Activated CD8-positive, alpha-beta memory T cell treated with anti-CD3 and anti-CD28 coated beads, Interleukin-2, amount 10 ng/mL, durations not matched to agents 7 days and 5 days (primary cell): ENCODE measurements at places on chromosomes 16 and 17.

- no peaks in the 10 kb centered on the region for H3K4me1 ChIP-seq
- no peaks in the 10 kb centered on the region for H3K27me3 ChIP-seq
- no peak overlapping the region for H3K27ac ChIP-seq
These were observed 45.8 kb upstream of the ZC3H18 start for GRCh38 chr16:88524274-88524972.

- DNase-seq: peak; percentile 87
- peak overlapping the region; percentile 66 for H3K4me3 ChIP-seq
- peaks cover 31% of the 10 kb centered on the region for H3K36me3 ChIP-seq
- peak overlapping the region; percentile 90 for H3K27ac ChIP-seq
These were observed 27.2 kb downstream of the HASPIN start for GRCh38 chr17:3750926-3751325.

DNA sequence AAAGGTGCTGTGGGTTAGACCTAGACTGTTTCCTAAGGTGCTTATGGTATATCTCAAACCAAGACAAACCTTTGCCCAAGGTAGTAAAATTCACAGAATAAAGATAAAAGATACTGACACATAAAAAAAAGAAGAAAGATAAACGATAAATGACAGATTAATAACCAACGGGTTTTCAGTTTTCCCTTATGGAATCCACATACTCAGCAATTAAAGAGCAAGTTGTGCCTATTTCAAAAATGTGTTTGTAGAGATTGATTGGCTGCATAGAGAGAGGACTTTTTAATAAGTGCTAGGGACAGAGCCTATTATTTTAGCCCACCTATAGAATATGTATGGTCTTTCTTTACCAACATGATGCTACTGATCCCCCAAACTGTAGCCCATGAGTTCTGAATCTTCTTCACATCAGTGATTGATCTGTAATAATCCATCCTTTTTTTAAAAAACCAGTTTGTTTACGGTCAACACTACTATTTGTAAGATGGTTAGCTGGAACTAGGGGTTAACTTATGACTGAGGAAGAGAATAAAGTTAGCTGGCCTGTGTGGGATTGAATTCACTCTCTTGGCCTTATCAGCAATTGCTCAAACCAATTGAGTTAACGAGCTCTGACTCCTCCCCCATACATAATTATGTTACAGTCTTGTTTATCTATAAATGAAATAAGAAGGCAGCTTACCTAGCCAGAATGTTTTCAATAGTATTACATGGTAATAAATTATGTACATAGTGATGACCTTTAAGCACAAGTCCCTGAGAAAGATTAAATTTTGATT, 53.8 kb downstream of the SNX11 start:
- H3K27ac ChIP-seq: no peak overlapping the region
- DNase-seq: no peak
- H3K36me3 ChIP-seq: peaks cover 20% of the 10 kb centered on the region
- H3K27me3 ChIP-seq: no peaks in the 10 kb centered on the region
- peaks cover 8% of the 10 kb centered on the region for H3K4me1 ChIP-seq

GRCh38 chr17:73126716-73127473, 34.4 kb upstream of the SLC39A11 start:
- DNase-seq: no peak
- H3K27ac ChIP-seq: no peak overlapping the region
- H3K4me3 ChIP-seq: no peak overlapping the region
- H3K27me3 ChIP-seq: no peaks in the 10 kb centered on the region
- H3K4me1 ChIP-seq: no peaks in the 10 kb centered on the region

DNA sequence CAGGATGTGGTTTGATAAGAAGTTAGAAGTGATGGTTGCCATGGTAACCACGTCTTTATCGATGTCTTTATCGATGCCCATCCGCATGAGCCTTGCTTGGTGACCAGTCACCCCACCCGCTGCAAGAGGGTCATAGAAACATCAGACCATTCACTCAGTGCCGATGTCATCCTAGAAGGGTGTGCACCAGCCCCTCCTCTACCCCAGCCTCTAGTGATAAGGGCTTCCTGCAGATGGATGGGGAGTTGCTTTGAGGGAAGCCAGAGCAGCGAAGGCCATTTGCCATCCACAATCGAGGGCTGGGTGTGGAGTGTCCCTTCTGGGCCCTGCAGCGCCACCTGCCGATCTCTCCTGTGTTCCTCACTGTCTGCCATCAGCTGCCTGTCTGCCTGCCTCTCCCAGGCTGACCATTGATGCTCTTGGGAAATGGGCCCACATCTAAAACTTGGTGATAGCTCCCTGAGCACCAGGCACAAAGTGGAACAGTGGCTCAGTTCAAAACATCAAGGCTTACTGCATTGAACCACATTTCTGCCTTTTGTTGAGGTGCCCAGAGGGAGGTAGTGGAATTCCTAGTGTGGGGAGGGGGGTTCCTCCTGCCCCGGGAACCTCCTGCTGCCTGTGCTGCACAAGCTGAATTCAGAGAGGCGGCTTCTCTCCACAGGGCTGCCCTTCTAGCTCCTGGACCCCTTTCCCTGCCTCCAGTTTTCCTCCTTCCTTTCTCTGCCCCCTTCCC, 8.9 kb downstream of the CALB2 start:
- H3K36me3 ChIP-seq: no peaks in the 10 kb centered on the region
- H3K27ac ChIP-seq: no peak overlapping the region
- peaks cover 11% of the 10 kb centered on the region for H3K4me1 ChIP-seq
- H3K27me3 ChIP-seq: peaks cover 8% of the 10 kb centered on the region
- no peak overlapping the region for H3K4me3 ChIP-seq
- DNase-seq: peak; percentile 59

GRCh38 chr17:13477180-13477611, 124.5 kb downstream of the HS3ST3A1 start:
- no peaks in the 10 kb centered on the region for H3K36me3 ChIP-seq
- H3K4me1 ChIP-seq: no peaks in the 10 kb centered on the region
- peaks cover 2% of the 10 kb centered on the region for H3K27me3 ChIP-seq
- H3K4me3 ChIP-seq: no peak overlapping the region
- DNase-seq: no peak

DNA sequence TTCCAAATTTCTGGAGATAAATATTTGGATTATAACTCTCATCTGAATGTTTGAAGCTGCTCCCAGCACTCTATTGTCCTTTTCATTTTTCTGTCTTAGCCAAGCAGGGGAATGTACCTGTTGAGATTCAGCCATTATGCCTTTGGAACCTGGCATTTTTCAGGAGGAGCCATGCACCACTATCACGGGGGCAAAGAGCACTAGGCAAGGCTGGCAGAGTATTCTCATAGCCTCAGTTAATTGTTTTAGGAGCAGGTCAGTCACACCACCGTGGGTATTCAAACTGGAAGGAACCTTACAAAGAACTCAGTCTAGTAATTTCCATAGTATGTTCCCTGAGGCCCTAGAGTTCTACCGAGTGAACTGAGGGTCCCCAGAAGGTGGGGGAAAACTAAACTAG, 348.9 kb downstream of the TMEM114 start:
- no peaks in the 10 kb centered on the region for H3K36me3 ChIP-seq
- no peaks in the 10 kb centered on the region for H3K27me3 ChIP-seq
- no peak overlapping the region for H3K4me3 ChIP-seq
- no peak for DNase-seq

GRCh38 chr17:28178800-28179199, 136.3 kb downstream of the NLK start:
- no peak overlapping the region for H3K27ac ChIP-seq
- no peaks in the 10 kb centered on the region for H3K27me3 ChIP-seq
- H3K4me1 ChIP-seq: peaks cover 16% of the 10 kb centered on the region
- peaks cover 5% of the 10 kb centered on the region for H3K36me3 ChIP-seq
- DNase-seq: no peak
- H3K4me3 ChIP-seq: no peak overlapping the region

- H3K4me1 ChIP-seq: peaks cover 15% of the 10 kb centered on the region
- H3K4me3 ChIP-seq: no peak overlapping the region
- peaks cover 21% of the 10 kb centered on the region for H3K27me3 ChIP-seq
- no peak for DNase-seq
These were observed 3.8 kb downstream of the TBC1D16 start for GRCh38 chr17:80031691-80032430.

GRCh38 chr16:78522327-78522726, 422.9 kb downstream of the WWOX start:
- no peaks in the 10 kb centered on the region for H3K36me3 ChIP-seq
- H3K27me3 ChIP-seq: no peaks in the 10 kb centered on the region

GRCh38 chr17:41592601-41593305, 6.1 kb upstream of the KRT14 start:
- H3K4me1 ChIP-seq: no peaks in the 10 kb centered on the region
- DNase-seq: no peak
- H3K27me3 ChIP-seq: peaks cover 8% of the 10 kb centered on the region
- no peak overlapping the region for H3K27ac ChIP-seq

- DNase-seq: no peak
- no peak overlapping the region for H3K4me3 ChIP-seq
These were observed 22.7 kb downstream of the ASGR1 start for GRCh38 chr17:7156342-7156940.

DNA sequence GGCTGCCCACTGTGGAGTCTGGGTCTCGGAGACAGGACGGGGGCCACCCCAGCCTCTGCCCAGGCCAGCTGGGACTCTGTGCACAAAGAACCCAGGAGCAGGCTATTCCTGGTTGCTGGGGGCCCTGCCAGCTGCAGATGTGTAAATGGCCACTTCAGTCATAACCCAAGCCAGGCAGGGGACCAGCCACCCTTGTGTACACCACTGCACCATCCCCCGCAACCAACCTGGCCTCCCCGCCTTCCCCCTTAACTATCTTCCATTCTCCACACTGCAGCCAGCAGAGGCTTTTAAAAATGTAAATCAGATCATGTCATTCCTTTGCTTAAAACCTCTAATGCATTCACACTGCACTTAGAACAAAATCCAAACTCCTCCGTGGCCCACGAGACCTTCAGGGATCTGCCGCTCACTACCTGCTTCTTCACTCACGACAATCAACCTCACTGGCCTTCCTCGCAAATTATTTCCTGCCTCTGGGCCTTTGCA, 28.3 kb downstream of the RTN4RL1 start:
- DNase-seq: no peak
- no peaks in the 10 kb centered on the region for H3K4me1 ChIP-seq
- no peaks in the 10 kb centered on the region for H3K36me3 ChIP-seq
- H3K27ac ChIP-seq: no peak overlapping the region
- no peak overlapping the region for H3K4me3 ChIP-seq
- peaks cover 27% of the 10 kb centered on the region for H3K27me3 ChIP-seq

DNA sequence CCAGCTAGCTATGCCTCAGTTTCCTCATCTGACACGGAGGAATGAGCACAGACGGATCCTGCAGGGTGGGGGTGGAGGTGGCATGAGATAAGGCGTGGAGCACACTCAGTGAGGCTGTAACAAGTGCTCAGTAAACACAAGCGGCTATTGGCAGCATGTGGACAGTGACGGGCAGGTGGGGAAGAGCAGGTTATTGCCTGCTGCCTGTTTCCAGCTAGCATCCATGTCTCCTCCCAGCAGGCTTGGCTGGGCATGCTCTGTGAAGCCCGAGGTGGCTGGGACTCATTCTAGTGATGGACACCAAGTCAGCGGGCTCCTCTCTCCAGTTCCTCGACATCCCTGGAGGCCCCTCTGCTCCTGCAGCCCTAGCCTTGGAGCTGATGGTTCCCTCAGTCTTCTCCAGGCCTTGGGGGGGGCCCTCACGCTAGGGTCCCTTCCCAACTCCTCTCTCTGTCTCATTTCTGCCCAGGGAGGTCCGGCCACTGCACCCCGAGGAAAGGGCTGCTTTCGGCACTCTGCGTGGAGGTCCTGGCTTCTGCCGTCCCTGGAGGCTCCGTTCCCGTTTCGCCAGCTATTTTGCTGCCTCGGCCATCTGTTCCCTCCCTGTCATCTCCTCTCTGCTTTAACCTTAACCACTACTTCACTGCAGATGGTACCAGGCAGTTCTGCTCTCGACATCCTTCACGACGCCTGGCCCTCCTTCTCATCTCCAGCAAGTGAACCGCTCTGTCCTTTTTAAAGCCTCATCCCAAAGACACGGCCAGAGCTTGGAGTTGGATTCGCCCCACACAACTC, 6.2 kb downstream of the RTN4RL1 start:
- no peak for DNase-seq
- peaks cover 5% of the 10 kb centered on the region for H3K4me1 ChIP-seq
- H3K27ac ChIP-seq: no peak overlapping the region
- peaks cover 37% of the 10 kb centered on the region for H3K27me3 ChIP-seq
- no peaks in the 10 kb centered on the region for H3K36me3 ChIP-seq
- no peak overlapping the region for H3K4me3 ChIP-seq

DNA sequence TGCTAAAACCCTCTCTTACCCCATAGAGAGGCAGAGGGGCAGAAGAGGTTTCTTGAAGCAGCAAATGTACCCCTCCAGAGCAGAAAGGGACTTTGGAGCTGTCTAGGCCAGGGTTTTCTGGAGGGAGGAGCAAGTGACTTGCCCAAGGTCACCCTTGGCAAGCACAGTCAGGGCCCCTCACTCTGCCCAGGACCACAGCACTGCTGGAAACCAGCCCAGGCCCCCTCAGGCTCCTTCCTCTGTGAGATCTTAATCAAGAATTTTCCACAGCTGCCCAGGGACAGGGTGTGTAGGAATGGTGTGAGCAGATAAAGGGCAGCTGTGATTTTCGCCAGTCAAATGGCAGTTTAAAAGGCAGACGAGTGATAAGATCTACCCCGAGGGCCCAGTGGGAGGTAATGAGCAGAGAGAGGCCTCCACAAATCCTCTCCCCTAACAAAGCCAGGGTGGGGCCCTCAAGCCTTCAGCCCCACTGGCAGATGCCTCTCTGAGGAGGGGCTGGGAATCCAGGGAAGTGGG, 3.9 kb upstream of the SLC12A3 start:
- peak overlapping the region; percentile 93 for H3K27ac ChIP-seq
- peak; percentile 46 for DNase-seq
- peaks cover 56% of the 10 kb centered on the region for H3K4me1 ChIP-seq
- H3K4me3 ChIP-seq: peak overlapping the region; percentile 19
- H3K36me3 ChIP-seq: no peaks in the 10 kb centered on the region
- H3K27me3 ChIP-seq: peaks cover 2% of the 10 kb centered on the region

GRCh38 chr16:70789595-70790447, 11.1 kb downstream of the VAC14 start:
- no peaks in the 10 kb centered on the region for H3K36me3 ChIP-seq
- no peak overlapping the region for H3K4me3 ChIP-seq
- DNase-seq: no peak
- H3K4me1 ChIP-seq: no peaks in the 10 kb centered on the region
- no peak overlapping the region for H3K27ac ChIP-seq
